Spinal cord (tissue), 10 donors: ENCODE measurements at places on chromosomes 1 and 21.

DNA sequence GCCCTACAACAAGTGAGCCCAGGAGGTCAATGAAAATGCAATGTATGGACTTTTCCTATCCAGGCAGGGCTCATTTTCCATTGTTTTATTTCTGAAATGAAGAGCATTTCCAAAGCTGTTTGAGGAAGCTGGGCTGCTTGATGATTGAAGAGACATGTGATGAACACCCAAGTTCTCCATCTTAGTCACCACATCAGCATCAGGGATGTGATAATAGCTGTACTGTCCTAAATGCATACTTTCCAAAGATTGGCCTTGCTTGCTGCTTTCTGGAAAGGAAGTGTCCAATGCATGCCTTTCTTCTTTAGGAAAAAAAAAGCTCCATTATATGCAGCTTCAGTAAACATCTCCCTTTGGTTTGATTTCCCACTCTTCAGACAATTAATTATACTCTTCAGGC is 425.9 kb upstream of the RUNX1 start:
- DNase-seq: no peak

- DNase-seq: peak; percentile 64
Measured at GRCh38 chr1:228646717-228647522, 88.4 kb upstream of the RHOU start.

GRCh38 chr1:4079815-4080214 is 179.7 kb upstream of the C1orf174 start:
- DNase-seq: no peak

DNA sequence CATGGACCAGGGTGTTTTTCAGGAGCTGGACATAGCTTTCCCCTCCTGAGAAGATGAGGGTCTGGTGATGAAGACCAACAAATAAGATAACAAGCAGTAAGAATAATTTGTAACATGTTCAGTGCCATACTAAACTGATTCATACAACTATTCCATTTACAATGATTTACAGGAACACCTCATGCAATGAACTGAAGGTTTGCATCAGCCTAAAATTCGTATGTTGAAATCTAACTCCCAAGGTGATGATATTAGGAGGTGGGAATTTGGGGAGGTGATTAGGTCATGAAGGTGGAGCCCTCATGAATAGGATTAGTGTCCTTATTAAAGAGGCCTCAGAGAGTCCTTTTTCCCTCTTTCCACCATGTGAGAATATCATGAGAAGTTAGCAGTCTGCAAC is 15.9 kb upstream of the NIBAN1 start:
- no peak for DNase-seq

- no peak for DNase-seq
Measured at GRCh38 chr21:35565204-35565611, 495.1 kb downstream of the SETD4 start.

GRCh38 chr21:42975886-42976608 is 1.7 kb downstream of the PKNOX1 start:
- no peak for DNase-seq

- no peak for DNase-seq
Measured at GRCh38 chr1:247334378-247335133, 2.9 kb upstream of the ZNF496 start.

- DNase-seq: no peak
Measured at GRCh38 chr1:165424454-165425216, 20.3 kb downstream of the RXRG start.

DNA sequence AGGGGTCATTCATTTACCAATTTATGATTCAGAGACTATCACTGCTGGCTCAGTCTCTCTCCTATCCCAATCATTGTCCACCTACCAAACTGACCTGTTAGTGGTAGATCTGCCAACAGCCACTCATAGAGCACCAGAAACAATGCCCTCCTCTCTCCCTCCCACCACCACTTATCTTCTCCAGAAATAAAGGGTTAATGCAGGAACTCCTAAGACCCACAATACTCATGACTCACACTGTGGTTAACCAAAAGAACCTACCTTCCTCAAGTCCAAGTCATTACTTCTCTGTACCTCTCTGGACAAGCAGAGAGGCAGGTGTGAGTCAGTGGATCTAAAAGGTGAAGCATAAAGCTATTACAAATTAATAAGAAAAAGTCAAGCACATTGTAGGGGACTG is 40.9 kb upstream of the CAMK1G start:
- no peak for DNase-seq

DNA sequence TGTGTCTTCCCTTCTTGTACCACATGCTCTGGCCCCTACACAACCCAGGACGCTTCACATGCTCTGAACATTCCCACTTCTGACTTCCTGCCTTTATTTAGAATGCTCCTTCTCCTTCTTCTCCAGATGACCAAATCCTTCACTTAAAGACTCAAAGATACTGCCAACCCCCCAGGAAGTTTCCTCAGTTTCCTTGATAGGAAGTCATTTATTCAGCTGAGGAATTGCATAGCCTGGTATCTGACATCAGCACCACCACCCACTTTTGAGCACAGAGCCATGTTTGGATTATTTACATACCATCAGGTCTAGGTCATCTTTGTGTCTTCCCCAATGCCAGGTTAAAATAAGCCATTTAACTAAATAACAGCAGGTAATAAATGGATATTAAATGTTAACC is 42.4 kb downstream of the GFI1 start:
- DNase-seq: no peak

- DNase-seq: no peak
Measured at GRCh38 chr1:178659789-178660208, 65.2 kb upstream of the RALGPS2 start.

DNA sequence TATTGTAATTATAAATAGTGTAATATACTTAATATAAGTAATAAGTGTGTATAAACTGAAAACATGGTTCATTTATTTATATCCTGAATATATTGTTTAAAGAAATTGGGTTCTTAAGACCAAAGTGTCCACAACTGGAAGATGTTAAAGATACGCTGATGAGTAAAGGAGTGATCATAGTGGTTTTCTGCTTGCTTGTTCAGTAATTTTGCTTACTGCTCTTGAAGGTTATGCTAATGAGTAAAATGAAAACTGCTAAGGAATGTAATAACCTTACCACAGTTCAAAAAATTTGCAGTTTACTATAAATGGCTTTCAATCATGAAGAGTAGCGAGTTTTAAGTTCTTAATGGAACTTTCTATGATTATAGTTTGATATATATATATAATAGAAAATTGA is 22.0 kb downstream of the DONSON start:
- no peak for DNase-seq

- no peak for DNase-seq
Measured at GRCh38 chr1:175377394-175377793, 184.8 kb upstream of the KIAA0040 start.

- no peak for DNase-seq
Measured at GRCh38 chr1:184068354-184068753, 16.8 kb downstream of the TSEN15 start.

GRCh38 chr1:155910621-155911121 is 478 bp downstream of the RIT1 start:
- DNase-seq: no peak

DNA sequence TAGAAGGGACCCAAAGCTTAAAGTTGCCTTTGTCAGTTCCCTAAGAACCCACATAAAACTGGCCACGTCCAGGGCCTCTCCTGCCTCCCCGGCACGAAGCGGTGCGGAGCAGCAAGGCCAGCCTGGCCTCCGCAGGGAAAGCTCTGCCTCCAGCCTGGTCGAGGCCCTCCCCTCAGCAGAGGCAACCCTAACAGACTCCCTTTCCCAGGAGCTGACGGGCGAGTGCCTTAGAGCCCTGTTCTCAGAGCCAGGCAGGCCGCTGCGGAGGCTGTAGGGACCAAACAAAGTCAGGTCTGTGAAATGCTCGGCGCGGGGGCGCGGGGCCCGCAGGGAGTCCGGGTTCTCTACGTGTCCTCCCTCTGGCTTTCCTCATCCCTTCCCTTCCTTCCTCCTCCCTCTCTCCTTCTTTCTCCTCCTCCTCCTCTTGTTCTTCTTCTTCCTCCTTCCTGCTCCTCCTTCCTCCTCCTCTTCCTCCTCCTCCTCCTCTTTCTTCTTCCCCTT is 40.7 kb downstream of the RIPK4 start:
- DNase-seq: no peak

- no peak for DNase-seq
Measured at GRCh38 chr1:59560807-59561450, 253.8 kb upstream of the HOOK1 start.

DNA sequence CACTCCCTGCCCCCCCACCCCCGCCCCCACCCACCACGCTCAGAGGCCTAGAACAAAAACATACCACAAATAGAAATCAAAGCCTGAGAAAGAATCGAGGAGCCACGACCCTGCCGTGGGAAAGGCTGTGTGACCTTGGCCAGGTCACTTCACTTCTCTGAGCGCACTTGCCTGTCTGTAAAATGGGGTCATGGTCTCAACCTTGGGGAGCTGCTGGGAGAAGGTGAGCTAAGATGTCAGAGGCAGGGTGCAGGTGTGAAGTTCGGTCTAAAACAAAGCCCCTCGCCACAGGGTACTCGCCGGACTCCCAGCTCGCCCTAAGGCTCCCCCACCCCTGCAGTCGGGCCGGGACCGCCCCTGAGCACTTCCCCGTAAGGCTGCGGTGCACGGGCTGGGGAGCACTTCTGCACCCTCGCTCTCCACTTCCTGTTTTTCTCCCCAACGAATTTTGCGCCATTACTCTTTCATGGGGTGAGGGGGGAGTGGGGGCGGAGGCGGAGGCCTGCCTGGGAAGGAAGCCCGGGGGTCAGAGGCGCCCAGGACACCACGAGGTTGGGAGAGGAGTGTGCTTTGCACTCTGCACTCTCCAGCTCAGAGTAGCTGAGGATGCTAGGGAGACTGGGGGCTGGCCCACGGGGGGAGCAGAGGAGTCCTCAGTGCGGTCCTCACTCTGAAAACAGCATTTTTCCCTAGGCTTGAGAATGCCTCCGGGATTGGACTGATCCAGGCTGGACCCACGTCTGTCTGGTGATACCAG is 21.9 kb upstream of the PIK3CD start:
- no peak for DNase-seq

DNA sequence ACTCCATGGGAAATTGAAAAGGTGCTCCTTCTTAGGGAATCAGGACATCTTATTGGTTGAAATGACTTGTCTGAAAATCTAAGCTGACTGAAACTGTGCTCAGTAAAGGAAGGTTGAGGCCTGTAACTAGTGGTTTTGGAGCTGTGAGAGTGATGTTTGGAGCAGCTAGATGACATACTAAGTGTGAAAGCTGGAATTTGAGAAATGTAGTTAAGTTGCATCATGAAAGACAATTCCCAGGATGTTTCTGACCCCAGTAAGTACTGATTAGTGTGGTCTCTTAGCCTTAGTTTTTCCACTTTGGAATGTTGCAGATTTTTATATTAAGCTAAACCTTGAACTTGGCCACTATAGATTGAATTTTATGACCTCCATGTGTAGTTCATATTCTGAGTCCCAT is 154.9 kb downstream of the PAPPA2 start:
- DNase-seq: no peak

- DNase-seq: no peak
Measured at GRCh38 chr1:6417961-6418667, 1.6 kb downstream of the HES2 start.

DNA sequence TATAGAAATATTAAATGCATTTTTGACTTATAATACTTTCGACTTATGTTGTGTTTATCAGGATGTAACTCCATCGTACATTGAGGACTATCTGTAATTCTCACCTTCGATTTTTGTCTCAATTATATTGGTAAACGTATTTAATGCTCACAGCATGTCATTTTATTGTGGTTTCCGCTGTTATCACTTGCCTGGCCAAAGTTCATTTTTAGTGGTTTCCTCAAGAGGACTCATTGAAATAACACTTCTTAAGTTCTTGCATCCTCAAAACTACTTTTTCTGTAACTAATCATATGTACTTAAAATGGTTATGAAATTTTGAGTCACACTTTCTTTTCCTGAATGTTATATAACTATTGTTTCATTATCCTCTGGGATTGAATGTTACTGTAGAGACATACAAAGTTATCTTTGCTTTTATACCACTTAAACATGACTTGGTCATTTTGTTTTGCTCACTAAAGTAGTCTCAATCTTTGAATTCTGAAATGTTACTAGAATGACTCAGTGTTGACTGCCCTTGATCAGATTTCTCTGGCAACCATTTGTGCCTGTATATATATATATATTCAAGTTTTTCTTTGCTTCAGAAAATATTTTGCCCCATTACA is 289.6 kb upstream of the PROX1 start:
- no peak for DNase-seq

DNA sequence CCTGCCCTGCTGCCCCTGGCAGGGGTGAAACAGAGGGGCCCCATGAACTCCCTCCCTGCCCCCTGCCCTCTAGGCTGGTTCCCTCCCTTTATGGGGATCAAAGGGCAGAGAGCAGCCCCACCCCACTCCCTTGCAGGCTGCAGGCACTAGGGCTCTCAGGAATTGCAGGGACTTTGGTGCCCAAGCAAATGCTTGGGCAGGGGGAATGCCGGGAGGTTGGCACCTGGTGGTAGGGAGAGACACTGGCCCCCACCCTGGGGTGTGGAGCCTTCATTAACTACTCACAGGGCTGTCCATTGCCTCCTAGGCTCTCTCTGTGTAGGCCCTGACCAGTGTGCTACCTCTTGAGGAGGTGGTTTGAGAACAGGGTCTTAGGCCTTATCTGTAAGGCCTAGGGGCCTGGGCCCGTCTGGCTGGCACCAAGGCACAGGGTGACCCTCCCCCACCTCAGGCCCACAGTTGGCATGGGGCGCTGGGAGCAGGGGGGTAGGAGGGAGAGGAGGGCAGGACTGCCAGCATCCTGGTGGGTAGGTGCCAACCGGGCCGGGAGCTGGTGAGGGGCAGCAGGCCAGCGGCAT is 4.7 kb downstream of the ZBTB7B start:
- no peak for DNase-seq

GRCh38 chr21:41283211-41283818 is 33.3 kb upstream of the FAM3B start:
- peak; percentile 96 for DNase-seq

DNA sequence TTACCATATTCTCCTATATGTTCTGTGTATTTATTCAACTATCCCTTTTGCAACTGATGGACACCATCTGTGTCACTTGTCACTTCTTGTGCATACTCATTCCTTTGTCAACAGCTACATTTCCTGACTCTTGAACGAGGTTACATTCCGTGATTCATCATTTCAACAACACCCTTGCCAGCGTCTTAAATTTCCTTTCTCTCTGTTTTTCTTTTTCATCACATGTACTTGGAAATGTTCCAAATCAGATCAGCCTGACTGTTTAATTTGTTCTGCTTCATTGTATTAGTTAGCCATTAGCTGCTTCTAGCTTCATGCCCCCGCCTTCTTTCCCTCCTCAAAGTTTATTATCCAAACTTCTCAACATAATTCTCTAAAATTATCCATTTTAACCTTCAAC is 173.0 kb downstream of the ADGRL4 start:
- no peak for DNase-seq
